ENCODE measurements at places on chromosomes 12 and 14.

- DNase-seq, result no peak
These were observed 607 bp downstream of the OS9 start for GRCh38 chr12:57694459-57695019.

DNA sequence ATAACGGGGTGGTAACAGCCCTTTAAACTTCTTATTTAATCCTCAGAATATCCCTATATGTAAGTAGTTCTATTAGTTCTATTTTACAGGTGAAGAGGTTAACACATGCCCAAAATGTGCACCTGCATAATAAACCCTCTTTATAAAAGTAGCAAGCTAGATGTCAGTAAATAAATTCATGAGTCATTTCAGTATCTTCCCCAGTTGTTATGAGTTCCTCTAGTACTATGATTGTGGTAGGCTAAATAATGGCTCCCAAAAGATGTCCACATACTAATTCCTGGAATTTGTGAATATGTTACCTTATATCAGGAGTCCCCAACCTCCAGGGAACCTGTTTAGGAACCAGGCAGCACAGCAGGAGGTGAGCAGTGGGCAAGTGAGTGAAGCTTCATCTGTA, 106.5 kb downstream of the TMTC3 start:
- no peak for DNase-seq

- no peak for DNase-seq
These were observed 68.8 kb upstream of the MDGA2 start for GRCh38 chr14:47744155-47744554.

DNA sequence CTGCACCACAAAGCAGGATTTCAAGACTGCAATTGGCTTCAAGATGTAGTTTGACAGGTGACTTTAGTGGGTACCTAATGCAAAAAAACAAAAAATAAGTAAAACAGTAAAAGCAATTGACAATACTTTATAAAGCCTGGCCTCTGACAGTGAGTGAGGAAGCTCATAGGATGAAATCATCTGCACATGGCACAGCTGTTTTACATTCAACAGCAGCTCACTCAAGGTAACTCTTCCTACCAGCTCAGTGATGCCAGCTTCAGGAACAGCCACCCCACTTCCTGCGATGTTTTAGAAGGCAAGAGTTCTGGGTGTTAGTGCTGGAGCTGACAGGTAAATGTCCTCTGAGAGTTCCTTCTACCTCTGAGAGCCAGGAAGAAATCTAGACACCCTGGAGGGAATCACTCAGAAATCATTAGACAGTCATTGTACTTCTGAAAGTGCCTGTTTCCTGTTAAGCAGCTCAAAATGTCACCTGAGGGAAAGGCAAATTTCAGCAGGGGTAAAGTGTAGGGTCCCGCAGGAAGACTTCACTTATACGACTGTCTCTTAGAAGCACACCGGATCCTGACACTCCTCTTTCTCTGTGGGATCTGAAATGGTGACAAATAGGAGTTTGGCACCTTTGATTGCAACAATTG, 99.9 kb downstream of the FOXN3 start:
- no peak for DNase-seq

GRCh38 chr12:84636801-84637290, 275.8 kb downstream of the SLC6A15 start:
- no peak for DNase-seq

- DNase-seq, result peak; percentile 68
These were observed 315.7 kb downstream of the NAV3 start for GRCh38 chr12:78146365-78146772.

GRCh38 chr14:31297701-31298344, 90.2 kb upstream of the HECTD1 start:
- DNase-seq, result no peak

- no peak for DNase-seq
These were observed 249.4 kb downstream of the ZFP36L1 start for GRCh38 chr14:68543516-68543915.

DNA sequence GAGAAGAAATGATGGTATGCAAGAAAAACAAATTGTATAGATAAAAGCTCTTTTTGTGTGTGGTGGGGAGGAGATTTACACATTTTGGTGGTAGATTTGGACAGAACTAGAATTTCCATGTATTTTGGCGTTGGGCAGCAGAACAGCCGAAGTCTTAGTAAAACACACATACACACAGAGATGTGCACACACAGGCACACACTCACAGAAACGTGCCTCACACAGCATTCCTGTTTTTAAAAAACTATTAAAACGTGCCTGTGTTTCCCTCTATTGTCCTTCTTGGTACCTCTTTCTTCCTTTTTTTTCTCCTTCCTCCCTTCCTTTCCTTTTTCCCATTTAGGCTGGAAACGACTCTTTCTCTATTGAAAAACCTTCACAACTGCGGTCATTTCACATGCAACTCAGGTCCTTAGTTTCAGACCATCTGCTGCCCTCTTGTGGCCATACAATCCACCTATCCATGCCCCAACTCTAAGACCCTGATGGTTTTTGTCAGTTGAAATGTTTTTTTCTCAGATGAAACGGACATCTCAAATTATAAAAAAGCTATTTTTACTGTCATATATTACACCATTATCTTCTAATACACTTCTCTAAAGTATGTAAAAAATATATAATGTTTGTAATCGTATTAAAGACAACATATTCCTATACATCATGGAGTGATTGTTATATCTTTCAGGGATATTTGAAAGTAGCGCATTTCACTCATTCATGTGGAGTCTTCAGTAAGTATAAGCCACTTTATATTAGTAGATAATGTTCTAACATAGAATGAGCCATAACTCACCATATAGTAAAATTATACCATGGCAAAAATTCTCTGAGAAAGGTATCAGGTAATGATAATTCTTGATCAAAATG, 386.7 kb upstream of the NOVA1 start:
- DNase-seq, result peak; percentile 66

DNA sequence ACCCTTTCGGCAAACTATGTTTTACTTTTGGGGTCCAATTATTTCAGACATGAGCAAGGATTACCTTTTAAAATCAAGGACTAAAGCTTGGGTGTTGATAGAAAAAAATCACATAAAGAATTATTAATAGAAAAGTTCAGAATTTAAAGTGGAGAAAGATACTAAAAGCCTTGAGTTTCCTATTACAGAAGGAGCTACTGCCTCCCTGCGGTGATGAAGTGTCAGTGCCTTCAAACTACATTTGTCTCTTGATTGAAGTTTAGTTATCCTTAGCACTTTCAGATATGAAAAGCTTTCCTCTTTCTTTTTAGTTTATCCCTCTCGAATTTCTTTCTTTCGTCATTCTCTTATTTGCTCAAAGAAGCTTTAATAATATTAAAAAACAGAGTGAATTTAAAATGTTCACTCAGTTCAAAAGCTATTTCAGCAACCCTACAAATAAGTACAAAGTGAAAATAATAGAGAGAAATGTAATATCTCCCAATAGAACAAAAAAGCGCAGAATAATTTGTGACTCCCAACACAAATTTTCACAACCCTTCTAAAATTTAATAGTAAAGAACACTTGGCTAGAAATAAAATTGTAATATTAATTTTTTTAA, 87.6 kb downstream of the SEC23A start:
- peak; percentile 69 for DNase-seq

GRCh38 chr14:28375295-28375694, 391.3 kb upstream of the FOXG1 start:
- peak; percentile 44 for DNase-seq

- peak; percentile 92 for DNase-seq
These were observed 92.7 kb downstream of the LRRC74A start for GRCh38 chr14:76918782-76919394.

DNA sequence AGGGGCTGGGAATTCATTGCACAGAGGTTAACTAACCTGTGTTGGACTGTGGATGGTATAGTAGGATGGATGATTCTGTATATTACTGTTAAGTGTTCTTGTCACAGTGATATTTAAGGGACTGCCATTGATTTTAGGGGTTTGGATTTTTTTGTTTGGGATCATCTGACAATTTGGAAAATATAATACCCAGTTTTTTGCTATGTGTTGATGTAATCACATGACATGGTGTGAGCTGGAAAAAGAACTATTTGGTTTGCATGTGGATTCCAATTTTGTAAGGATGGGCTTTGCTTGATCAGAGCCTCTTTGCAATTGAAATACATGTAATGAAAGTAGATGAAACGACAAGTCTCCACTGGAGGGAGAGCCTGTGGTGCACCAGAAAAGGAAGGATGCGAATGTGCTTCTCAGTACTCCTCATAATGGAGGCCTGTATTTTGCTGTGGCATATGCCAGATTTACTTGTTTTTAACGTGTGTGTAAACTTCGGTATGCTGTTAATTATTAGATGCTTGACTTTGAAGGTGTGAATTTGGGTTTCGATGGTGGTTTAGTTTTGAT, 2.7 kb downstream of the DYRK2 start:
- DNase-seq, result peak; percentile 35

DNA sequence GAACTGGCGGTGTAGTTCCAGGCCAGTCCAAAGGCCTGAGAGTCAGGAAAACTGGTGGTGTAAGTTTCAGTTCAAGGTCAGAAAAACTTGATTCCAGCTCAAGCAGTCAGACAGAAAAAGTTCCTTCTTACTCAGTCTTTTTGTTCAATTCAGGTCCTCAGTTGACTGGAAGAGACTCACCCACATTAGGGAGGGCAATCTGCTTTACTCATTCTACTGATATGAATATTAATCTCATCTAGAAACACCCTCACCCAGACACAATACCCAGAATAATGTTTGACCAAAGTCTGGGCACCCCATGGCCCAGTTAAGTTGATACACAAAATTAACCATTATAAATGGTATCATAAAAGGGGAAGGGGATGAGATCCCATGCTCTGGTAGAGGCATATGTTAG, 50.1 kb upstream of the LTA4H start:
- no peak for DNase-seq

- DNase-seq, result no peak
These were observed 81.0 kb upstream of the SCAF11 start for GRCh38 chr12:46071335-46071734.

- DNase-seq, result no peak
These were observed 19.1 kb upstream of the RAD52 start for GRCh38 chr12:968545-968944.

DNA sequence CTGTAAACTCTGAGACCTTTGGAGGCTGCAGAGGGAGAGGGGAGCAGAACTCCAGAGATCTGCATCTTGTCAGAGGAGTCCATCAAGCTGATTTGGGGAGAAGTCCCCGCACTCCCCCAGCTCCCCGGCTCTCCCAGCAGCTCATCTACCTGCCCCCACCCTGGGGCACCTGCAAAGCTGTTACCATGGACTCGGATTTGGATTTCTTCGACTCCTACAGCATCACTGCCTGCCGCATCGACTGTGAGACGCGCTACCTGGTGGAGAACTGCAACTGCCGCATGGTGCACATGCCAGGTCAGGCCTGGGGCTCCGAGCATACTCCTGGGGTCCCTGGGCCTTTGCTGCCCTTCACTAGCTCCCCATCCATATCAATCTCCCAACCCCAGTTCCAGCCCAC, 6.9 kb upstream of the SMARCD1 start:
- no peak for DNase-seq

DNA sequence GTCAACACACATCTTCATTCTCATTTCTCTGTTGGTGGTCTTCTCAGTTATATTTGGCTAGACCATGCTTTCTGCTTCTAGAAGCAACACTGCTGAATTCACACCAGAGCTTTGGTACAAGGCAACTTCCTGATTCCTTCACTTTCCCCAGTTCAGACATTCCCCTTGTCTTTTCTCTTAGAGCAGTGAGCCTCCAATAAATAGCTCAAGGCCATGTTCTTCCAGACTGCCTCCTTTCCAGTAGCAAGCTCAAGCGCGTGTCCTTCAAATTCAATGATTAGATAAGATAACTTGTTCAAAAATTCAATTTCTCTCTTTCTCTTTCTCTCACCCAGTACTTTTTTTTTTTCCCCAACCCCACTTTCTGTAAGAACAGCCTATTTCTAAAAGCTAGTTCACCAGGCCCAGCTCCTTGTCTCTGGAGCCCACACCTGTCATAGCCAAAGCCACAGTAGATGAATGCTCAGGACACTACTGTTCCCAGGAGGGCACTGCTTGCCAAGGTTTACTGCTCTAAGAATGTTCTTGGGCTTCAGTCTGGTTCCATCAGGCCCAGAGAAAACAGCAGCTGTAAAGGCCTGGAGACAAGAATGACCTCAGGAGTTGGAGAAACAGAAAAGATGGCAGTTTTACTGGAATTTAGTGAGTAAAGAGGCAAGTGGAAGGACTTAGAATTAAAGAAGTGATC, 17.7 kb downstream of the TBK1 start:
- no peak for DNase-seq

GRCh38 chr12:111984820-111985219, 28.1 kb downstream of the TMEM116 start:
- DNase-seq, result no peak

- no peak for DNase-seq
These were observed 4.4 kb downstream of the KRT76 start for GRCh38 chr12:52772772-52773171.

- no peak for DNase-seq
These were observed 11.2 kb upstream of the NCKAP1L start for GRCh38 chr12:54486173-54486867.

DNA sequence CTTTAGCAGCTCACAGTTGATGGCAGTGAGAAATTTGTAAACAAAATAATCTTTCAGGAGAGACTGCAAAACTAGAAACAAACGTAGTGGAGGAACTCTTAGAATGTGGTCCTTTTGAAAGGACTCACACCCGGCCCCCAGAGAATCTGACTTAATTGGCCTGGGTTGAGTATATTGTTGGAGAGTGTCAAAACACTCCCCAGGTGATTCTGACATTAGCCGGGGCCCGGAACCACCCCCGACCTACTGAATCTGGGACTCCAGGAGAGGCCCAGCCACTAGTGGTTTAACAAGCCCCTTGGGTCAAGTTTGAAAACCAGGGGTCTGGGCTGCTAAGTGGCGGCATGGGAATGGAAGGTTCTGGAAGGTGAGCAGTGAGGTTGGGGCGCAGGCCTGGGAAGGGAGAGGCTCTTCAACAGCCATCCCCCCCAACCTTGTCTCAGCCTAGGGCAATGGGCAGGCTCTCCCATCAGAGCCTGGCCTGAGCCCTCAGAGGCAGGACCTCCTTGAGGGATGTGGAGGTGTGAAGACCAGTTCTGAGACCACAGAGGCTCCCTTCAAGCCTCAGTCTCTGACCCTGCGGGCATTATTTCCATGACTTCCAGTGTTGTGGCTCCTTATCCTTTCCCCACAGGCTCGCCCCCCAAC, 1.1 kb upstream of the ELK3 start:
- no peak for DNase-seq

GRCh38 chr12:7959701-7960121, 23.7 kb upstream of the SLC2A3 start:
- peak; percentile 19 for DNase-seq

GRCh38 chr12:57215065-57215464, 1.5 kb upstream of the NXPH4 start:
- DNase-seq, result no peak

- DNase-seq, result peak; percentile 9
These were observed 1505.3 kb downstream of the AACS start for GRCh38 chr12:126570566-126570965.

- DNase-seq, result no peak
These were observed 39.0 kb upstream of the REP15 start for GRCh38 chr12:27657296-27657695.

GRCh38 chr12:94042321-94042720, 106.1 kb upstream of the PLXNC1 start:
- peak; percentile 33 for DNase-seq

GRCh38 chr14:30005114-30005808, 77.6 kb upstream of the PRKD1 start:
- peak; percentile 77 for DNase-seq

GRCh38 chr12:93790472-93791152, 113.4 kb downstream of the CRADD start:
- DNase-seq, result peak; percentile 72

Measured in A673 (cell line).